Stimulated activated CD8-positive, alpha-beta memory T cell treated with anti-CD3 and anti-CD28 coated beads, Interleukin-15, amount 100 ng/mL, for 1 hour (primary cell): ENCODE measurements at places on chromosomes 12 and 14.

- DNase-seq, result no peak
Observed at GRCh38 chr12:15710860-15711510, 78.2 kb downstream of the EPS8 start.

- DNase-seq, result no peak
Observed at GRCh38 chr12:90695415-90695814, 259.6 kb downstream of the CCER1 start.

DNA sequence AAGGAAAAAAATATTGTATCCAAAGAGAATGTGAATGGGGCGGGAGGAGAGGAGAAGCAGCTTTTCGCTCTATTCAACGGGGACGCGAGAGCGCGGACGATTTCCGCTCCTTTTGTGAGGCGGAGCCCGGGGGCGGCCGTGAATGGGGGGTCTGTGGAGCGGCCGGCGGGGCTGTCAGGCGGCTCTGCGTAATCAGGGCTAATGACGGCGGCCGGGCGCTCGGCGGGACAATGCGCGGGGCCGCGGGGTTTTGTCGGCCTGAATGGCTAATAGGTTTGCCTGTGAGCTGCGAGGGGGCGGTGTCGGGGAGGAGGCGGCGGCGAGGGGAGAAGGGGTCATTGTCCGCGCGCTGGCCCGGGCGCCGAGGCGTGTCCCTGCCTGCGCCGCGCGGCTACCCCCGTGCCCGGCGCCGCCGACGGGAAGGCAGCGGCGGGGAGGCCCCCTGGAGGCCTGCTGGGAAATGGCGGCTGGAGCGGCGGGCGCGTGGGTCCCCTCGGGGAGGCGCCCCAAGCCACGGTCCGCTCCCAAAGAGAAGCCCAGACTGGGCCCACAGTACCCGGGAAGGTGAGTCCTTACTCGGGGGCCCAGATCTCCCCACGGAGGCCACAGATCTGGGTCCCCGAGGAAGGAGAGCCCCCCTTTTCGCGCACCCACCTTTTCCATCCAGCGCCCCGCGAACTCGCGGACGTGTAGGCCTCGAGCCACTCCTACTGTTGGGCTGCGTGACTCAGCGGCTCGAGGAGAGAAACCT, 6.0 kb downstream of the SIX6 start:
- DNase-seq, result no peak

DNA sequence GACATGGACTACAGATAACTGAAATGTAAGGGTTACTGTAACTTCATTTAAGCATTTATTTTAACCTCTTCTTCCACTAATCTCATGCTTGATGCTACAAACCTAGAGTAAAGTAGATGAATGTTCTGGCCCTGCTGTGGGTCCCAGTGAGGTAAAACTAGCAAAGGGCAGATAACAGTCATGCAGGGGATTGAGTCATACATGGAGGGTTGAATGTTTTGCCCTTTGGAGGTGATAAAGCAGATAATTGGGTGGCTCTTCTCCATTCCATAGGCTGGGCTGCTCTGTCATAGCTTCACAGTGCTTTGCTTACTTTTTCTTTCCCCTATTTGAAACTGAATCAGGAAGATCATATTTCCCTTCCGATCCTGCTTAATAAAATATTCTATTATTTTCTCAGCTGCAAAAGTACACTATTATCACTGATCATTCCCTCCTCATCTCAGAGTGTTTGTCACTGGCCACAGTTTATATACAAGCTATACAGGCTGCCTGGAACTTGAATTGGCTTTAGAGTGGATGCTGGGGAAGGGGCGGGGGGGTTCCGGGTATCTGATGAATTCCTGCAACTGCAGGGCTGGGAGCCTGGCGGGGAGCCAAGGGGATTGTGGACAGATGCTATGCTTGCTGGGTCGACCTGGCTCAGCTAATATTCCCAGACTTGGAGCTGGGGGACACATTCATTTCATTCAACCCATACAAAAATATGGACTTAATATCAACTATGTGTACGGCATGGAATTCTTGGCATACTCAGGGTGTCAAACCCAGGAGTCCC, 235.1 kb downstream of the NRXN3 start:
- DNase-seq, result no peak

- DNase-seq, result no peak
Observed at GRCh38 chr14:100045642-100046344, 19.4 kb upstream of the EVL start.

DNA sequence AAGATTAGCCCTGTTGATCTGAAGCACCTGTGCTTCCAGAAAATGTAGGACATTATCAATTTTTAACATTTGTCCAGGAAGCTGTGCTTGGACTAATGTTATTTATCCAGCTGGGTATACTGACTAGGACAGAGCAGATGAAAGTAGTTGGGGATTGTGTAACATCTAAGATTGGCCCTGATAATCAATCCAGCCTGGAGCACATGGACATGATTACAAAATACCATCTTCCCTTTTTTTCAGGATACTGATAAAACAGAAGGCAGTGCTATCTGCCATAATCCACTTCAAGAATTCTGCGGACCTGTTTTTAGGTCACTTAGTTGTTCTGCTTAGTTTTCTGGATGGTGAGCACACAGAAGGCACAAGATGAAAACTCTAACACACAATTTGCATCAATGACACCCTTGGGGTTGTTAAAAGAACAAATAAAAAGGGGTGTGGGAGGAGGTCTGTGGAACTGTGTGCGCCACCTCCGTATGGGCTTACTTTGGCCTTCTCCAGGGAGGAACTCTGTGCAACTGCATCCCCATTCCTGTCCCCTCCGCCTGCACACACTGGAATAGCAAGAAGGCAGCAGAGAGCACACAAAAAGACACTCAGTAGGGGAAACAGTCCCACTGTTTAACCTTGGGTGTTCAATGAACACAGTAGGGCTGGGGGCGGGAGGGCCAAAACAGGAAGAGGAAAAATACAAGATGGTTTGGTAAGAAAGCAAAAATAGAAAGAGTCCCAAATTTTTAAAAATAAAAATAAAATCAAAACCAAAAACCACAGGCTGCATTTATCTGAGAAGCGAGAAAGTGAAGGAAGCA, 31.1 kb upstream of the DUSP6 start:
- no peak for DNase-seq

DNA sequence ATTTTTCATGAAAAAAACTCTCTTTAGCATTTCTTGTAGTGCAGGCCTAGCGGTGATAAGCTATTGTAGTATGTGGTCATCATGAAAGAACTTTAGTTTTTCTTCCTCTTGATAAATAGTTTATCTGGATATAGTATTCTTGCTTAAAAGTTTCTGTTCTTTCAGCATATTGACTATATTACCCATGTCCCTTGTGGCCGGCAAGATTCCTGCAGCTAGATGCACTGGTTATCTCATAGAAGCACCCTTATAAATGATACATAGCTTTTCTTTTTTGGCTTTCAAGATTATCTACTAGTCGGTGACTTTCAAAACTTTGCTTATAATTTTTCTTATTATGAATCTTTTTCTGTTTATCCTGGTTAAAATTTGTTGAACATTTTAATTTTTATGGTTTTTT, 234.8 kb downstream of the ALG10 start:
- DNase-seq, result no peak

- DNase-seq, result no peak
Observed at GRCh38 chr12:113222730-113223531, 1.7 kb downstream of the TPCN1 start.

GRCh38 chr12:68815232-68815927, 7.4 kb downstream of the MDM2 start:
- no peak for DNase-seq

- DNase-seq, result no peak
Observed at GRCh38 chr12:75635606-75636444, 124.4 kb upstream of the KRR1 start.

DNA sequence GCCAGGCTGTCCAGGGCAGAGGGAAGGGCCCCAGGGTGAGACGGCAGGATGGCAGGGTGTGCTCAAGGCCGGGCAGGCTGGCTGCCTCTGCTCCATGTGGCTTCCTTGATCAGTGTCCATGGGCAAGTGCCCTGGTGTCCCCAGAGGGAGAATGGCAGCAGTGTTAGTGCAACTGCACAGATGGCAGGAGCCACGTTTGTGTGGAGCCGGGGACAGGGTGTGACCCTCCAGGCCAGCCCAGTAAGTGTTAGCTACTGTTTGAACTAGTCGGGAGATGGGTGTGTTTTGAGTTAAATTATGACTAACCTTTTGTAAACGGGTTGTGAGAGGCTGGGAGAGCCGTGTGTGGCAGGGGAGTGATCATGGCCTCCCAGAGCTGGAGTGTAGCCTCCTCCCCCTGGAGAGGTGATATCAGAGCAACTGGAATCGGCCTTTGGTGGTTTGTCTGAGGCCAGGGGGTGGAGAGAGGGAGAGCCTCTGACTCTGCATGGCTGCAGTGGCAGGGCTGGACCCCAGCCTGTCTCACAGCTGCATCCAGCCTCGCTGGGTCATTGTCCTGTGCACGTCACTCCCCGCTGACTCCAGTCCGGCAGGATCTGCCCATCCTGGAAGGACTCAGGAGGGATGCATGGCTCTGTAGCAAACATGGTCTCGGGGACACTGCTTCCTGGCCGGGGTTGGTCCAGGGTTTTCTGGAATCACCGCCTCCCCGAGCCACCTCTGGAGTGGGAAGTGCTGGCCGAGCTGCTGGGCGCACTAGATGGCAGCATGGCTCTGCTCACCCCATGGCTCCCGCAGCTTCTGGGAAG, 27.8 kb downstream of the AACS start:
- no peak for DNase-seq

DNA sequence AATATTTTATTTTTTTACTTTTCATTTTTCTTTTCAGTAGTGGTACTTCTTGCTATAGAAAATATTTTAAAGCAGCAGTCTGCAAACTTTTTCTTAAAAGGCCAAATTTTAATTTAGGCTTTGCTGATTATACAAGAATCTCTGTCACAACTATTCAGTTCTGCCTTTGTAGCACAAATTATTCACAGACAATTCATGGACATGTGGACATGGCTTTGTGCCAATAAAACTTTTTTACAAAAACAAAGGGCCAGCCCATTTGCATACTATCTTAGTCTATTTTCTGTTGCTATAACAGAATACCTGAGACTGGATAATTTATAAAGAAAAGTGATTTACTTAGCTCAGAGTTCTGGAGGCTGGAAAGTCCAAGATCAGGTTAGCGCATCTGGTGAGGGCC, 17.1 kb downstream of the LLPH start:
- DNase-seq, result no peak

- DNase-seq, result no peak
Observed at GRCh38 chr14:72634691-72635616, 258.9 kb downstream of the DPF3 start.

GRCh38 chr12:58419905-58420304, 478.5 kb downstream of the ATP23 start:
- no peak for DNase-seq

GRCh38 chr12:2627076-2627834, 167.5 kb upstream of the FKBP4 start:
- DNase-seq, result no peak

DNA sequence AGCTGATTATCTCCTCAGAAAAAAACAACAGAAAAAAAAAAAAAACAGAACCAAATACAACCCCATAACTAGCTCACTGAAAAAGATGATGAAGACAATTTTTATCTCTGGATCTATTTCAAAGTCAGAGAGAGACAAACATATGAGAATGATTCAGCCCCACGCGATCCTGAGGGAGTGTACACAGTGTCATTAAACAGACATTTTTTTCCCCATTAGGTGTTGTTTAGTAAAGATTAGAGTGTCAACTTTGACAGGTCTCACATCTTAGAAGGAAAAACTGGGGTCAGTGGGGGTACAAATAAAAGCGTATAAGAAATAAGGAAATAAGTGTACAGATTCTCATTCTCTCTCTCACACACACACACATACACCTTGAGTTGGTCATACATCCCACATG, 635.4 kb downstream of the NRXN3 start:
- DNase-seq, result no peak

DNA sequence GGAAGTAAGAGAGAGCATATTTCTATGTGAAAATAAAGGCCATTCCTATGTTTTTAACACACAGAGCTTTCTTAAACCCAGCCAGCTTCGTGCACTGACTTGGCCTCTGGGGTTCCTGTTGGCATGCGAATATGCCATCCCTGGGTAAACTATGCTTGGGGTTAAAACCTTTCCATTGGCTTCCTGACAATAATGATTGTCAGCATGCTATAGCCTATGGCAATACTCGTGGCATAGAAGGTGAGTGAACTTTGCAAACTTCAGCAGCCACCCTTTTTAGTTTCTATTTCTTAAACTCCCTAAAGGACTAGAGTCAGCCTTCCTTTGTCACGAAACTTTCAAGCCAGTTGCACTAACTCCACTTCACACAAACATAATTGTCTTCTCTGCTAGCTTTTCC, 148.4 kb upstream of the RGS6 start:
- DNase-seq, result no peak
